ENCODE measurements at places on chromosomes 12 and 14. TPM values are rescaled to one million over a fixed set of nuclear protein-coding genes. Genes with fewer than 3 reads are reported as not detected.

The NEDD1 gene
- total RNA-seq, result 15.8 TPM

The LTB4R gene
- 0.94 TPM for total RNA-seq

The CLEC6A gene
- not detected for total RNA-seq

The NKX2-1 gene
- 0.09 TPM for total RNA-seq

The TMEM229B gene
- 0.60 TPM for total RNA-seq

Measured in bronchial smooth muscle cell (primary cell).